ENCODE measurements at places on chromosomes 11 and 22. TPM values are rescaled to one million over a fixed set of nuclear protein-coding genes. Genes with fewer than 3 reads are reported as not detected.

- no peak for DNase-seq
Observed at GRCh38 chr22:47842119-47842518, 1079.7 kb downstream of the TBC1D22A start.

- DNase-seq = peak; percentile 57
Observed at GRCh38 chr11:3853899-3854659, 1.4 kb upstream of the STIM1 start.

- DNase-seq = peak; percentile 42
Observed at GRCh38 chr22:45429424-45429823, 15.9 kb downstream of the RIBC2 start.

DNA sequence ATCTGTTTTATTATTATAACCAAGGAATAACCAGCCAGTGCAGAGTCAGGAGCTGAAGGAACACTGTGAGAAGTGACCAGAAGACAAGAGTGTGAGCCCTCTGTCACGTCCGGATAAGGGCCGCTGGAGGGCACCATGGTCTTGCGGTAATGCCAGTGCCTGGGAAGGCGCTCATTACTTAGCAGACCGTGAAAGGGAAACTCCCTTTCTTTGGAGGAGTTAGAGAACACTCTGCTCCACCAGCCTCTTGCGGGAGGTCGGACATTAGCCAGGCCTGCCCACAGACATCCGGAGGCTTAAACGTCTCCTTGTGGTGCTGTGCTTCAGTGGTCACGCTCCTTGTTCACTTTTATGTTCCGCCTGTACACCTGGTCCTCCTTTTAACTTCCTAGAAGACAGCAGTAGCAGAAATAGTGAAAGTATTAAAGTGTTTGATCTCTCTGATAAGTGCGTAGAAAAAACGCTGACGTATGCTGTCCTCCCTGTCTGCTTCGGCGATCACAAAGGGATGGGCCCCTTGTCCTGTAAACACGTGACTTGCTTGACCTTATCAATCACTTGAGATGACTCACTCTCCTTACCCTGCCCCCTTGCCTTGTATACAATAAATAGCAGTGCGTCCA is 120.6 kb upstream of the LMO1 start:
- DNase-seq = peak; percentile 67

The GRK2 gene
- total RNA-seq = 101 TPM

DNA sequence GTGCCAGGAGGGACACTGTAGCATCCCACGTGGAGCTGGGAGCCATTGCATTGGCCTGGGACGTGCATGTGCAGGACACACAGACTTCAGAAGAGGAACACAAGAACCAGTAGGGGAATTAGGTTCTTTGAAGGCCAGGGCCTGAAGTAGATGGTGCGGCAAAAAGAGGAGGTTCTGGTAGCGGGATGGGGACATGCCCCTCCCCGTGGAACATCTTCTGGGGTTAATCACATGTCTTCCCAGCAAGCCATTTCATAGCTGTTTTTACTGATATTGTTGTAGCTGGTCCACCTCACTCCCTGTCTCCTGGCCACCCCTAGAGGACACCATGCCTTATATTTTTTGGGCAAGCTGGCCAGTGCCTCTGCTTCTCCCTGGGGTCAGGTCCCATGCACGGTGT is 74.3 kb downstream of the SCN3B start:
- DNase-seq = no peak

- DNase-seq = no peak
Observed at GRCh38 chr11:107957109-107957588, 28.9 kb downstream of the RAB39A start.

The OPCML gene
- 0.12 TPM for total RNA-seq

- DNase-seq = no peak
Observed at GRCh38 chr11:114050258-114050927, 9.1 kb upstream of the ZBTB16 start.

The FAM180B gene
- 0.53 TPM for total RNA-seq

DNA sequence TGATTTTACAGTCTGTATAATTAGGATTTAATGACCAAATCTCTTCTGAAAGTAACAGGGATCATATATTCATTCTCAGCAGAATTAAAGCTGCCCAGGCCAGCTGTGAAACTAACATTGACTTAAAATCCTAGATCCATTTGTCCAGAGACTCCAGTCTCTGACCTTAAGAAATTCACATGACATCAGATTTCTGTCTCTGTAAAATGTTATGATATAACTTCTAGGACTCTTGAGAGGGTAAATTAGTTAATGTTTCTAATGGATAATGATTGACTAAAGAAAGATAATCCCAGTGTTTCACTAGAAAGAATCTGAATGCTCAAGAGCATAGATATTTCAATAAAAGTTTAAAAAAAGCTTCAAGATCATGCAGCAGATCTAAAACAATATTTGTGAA is 6.3 kb downstream of the NOX4 start:
- no peak for DNase-seq

DNA sequence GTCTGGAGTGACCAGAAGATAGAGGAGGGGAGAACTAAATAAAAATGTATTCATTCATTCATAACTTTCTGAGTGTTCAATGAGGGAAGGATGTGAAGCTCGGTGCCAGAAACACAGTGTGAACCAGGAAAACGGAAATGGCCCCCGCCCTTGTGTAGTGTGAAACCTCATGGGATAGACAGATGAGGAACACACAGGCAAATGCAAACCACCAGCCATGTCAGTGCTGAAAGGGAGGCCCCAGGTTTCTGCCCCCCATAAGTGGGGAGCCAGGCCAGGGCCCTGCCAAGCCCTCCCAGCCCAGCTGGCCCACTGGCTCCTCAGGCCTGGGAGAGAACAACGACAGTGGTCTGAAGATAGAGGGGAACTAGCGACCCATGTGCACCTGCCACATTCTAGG is 30.5 kb downstream of the LARGE1 start:
- no peak for DNase-seq

DNA sequence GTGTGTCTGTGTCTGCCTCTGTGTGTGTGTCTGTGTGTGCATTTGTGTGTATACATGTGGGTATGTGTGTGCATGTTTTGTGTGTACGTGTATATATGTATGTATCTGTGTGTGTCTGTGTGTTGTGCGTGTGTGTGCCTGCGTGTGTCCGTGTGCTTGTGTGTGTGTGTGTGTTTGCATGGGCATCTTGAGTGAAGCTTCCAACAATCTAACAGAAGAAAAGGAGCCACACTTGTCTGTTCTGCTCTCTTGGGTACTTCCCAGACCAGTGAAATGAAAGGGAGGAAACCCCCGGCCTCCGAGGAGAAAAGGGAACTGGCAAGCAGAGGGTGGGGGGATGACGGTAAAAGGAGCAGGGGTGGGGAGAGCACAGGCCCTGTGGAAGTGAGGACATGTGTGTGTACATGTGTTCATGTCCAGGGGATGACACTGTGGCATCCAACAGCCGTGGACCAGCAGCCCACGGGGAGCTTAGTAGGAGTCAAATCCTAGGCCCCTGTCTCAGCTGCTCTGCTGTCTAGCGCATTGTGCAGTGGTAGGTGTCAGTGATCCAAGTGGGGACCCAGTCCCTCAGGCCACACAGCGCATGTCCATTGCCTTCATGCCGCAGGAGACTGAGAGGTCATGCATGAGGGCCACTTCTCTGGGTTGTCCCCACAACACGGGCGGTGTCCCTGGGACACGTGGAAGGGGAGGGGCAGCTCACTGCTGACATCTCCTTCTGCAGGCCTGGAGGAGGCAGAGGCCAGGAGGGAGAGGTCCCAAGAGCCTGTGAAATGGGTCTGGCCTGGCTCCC is 8.1 kb downstream of the CSF2RB start:
- no peak for DNase-seq

The TTC36 gene
- 1.0 TPM for total RNA-seq

GRCh38 chr22:39012533-39013511 is 1.2 kb upstream of the APOBEC3C start:
- no peak for DNase-seq

- no peak for DNase-seq
Observed at GRCh38 chr11:98507208-98507607, 513.5 kb upstream of the CNTN5 start.

DNA sequence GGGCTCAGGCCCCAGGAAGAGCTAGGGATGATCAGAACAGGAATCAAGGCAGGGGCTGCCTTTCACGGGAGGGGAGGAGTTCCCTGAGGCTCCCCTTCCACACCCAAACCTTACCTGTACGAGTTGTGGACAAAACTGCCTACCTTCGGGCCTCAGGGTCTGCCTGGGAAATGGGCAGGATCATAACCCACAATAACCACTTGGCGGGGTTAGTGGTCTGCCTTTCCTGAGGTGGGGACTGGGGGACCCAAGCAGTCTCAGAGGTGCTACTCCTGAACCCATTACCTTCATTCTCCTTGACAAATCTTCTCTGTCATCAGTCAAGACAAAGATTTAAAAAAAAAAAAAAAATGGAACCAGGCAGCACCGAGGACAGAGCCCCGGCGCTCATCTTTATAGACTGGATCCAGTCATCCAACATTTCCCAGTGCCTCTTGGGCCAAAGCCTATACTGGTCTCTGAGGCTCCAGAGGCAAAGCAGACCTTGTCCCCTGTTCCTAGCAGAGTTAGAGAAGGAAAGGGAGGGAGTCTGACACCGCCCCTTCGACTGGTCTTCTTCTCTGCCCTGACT is 14.2 kb downstream of the P2RY6 start:
- no peak for DNase-seq

GRCh38 chr11:44047931-44048431 is at the start of gene ACCSL:
Gene ACCSL (plus strand): TSS chr11:44047981. CDS start chr11:44048037, 56 bp downstream.
- no peak for DNase-seq

The OR52L1 gene
- total RNA-seq = not detected

The LDLRAD3 gene
- 7.7 TPM for total RNA-seq

The MAP6 gene
- total RNA-seq = 10.8 TPM

The DNAJB7 gene
- not detected for total RNA-seq

DNA sequence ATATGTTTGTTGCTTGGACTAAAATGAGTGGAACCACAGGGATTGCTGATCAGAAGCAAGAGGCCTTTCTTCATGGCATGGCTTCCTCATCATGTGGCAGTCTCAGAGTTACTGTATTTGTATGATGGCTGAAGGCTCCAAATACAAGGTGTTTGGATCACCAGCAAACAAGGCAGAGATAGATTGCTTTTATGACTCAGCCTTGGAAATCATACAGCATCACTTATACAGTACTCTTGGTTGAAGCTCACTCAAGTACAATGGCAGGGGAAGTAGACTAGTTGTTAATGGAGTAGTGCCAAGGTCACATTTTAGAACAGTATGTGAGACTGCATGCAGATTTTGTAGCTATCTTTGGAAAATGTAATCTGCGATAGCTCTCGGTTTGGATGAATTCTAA is 16.6 kb downstream of the CAPRIN1 start:
- no peak for DNase-seq

The LGR4 gene
- total RNA-seq = 7.5 TPM

The ARHGAP32 gene
- total RNA-seq = 27.9 TPM

DNA sequence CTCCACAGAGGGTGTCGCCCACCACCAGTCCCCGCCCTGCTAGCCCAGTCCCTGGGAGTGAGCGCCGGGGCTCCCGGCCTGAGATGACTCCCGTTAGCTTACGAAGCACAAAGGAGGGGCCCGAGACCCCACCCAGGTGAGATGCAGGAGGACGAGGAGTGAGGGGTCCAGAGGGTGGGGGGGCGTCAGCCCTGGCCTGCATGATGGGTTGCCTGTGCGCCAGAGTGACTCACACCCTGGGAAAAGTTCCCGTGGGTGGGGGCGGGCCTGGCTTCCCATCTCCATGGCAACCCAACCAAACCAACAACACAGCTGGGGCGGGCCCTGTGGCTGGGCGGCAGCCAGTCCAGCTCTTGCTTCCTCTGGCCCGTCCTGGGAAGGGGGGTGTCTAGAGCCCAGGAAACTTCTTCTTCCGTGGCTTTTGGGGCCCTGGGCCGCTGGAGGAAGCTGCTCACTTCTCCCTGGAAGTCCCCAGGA is 4.5 kb downstream of the GAS2L1 start:
- DNase-seq = peak; percentile 95

- DNase-seq = no peak
Observed at GRCh38 chr11:126891556-126892217, 108.9 kb downstream of the KIRREL3 start.

The OR4C46 gene
- total RNA-seq = not detected

GRCh38 chr22:41863472-41863871 is 30.6 kb downstream of the SREBF2 start:
- no peak for DNase-seq

DNA sequence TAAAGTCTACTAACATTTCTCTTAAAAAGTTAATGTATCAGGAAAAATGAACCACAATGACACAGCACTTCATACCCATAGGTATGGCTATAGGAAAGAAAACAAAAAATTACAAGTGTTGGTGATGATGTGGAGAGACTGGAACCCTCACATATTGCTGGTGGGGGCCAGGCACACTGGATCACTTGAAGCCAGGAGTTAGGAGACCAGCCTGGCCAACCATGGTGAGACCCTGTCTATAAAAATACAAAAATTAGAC is 26.7 kb downstream of the TCF20 start:
- no peak for DNase-seq

DNA sequence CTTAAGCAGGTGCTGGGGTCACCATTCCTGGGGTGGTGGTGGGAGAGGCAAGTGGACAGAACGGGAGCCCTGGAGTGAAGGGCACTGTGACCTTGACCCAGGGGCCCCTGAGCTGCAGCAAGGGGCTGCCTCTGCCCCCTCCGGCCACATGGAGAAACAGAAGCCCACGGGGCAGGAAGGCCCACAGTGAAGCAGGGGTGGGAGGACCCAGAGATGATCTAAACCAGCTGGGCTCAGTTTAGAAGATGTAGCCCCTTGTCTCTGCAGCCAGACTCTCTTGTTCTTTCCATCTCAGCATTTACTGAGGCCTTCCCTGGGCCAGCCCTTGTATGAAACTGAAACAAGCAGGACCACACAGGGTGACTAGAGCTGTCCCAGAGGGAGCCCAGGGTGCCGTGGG is 30.5 kb downstream of the WNT11 start:
- no peak for DNase-seq

DNA sequence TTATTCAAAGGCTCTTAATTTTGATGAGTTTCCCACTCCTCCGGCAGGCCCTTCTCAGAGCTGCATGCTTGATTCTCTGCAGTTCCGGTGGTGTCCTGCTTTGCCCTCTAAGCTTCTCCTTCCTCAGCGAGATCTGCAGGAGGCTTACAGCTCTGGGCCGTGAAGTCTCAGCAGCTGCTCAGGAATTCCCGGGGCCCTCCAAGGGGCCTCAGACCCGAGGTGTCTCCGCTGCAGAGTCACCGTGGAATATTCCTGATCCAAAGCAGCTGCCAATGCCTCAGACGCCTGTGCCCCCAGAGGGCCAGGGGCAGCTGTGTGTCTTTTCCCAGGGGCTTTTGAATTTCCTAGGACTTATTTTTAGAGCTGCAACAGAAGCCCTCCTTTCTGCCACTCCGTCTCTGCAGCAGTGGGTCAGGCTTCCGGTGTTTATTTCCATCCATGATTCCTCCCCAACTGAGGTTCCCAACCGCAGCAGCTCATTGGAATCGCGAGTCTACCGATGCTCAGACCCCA is 37.2 kb downstream of the RPS6KA4 start:
- DNase-seq = no peak

Data from lower lobe of right lung (tissue), 2 donors.